ENCODE measurements at places on chromosomes 16 and 17. TPM values are rescaled to one million over a fixed set of nuclear protein-coding genes. Genes with fewer than 3 reads are reported as not detected.

DNA sequence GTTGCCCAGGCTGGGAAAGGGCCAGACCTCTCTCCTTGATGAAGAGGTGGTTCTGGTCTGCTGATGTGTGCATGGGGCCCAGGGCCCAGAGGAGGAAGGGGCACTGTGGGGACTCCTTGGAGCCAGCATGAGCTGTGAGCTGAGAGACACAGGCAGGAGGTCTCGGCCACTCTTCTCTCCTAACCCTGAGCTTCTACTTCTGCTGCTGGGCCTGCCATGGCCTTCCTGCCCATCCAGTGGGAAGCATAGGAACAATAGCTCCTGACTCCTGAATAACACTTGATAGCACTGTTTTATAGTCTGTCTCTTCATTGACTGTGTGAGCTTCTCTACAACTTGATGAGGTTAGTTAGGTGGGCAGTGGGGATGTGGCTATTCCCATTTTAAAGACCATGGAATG lies 181.1 kb downstream of the UTP18 start:
- no peak for DNase-seq

- peak; percentile 69 for DNase-seq
These were observed 65.6 kb downstream of the WIPI1 start for GRCh38 chr17:68391561-68392268.

GRCh38 chr16:77457046-77457445 lies 22.2 kb upstream of the ADAMTS18 start:
- no peak for DNase-seq

DNA sequence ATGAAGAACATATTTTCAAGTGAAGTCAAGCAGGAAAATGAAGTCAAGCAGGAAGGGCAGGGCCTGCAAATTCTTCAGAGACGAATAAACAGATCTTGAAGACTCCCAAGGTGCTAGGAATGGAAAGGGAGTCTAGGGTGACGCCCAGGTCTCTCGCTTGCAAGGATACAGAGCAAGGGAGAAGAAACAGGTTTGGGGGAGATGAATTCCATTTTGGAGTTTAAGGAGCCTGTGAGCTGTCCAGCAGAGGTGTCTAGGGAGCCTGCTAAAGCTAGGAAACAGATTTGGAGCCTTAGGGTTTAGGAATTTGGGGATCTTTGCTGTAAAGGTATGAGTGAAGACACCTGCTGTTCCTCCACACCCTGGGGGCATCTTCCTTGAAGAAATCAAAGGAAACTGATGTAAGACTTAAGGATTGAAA lies 2.0 kb upstream of the UNKL start:
- no peak for DNase-seq

KRT24 gene
- not detected for total RNA-seq

Data from sigmoid colon (tissue), 7 donors.